ENCODE measurements at places on chromosomes 2 and 18. TPM values are rescaled to one million over a fixed set of nuclear protein-coding genes. Genes with fewer than 3 reads are reported as not detected.

The TTN gene
- total RNA-seq, result 3.2 TPM

The ID2 gene
- total RNA-seq, result 8.1 TPM

The CAPN14 gene
- under 0.01 TPM for total RNA-seq

The FAM124B gene
- total RNA-seq, result 125 TPM

The FSHR gene
- not detected for total RNA-seq

The CD8A gene
- total RNA-seq, result not detected

The GPR75 gene
- total RNA-seq, result 4.9 TPM

The TRAPPC8 gene
- total RNA-seq, result 69.9 TPM

The DPP4 gene
- total RNA-seq, result 16.2 TPM

The MGAT4A gene
- total RNA-seq, result 83.0 TPM

The FBLN7 gene
- 5.2 TPM for total RNA-seq

The BOLL gene
- total RNA-seq, result not detected

The C2orf66 gene
- total RNA-seq, result 0.40 TPM

The CD226 gene
- total RNA-seq, result 0.53 TPM

The GPBAR1 gene
- total RNA-seq, result 0.40 TPM

The FAM110C gene
- not detected for total RNA-seq

The MROH2A gene
- not detected for total RNA-seq

The ALLC gene
- not detected for total RNA-seq

The BCL11A gene
- total RNA-seq, result 0.27 TPM

The CERKL gene
- not detected for total RNA-seq

The TFCP2L1 gene
- total RNA-seq, result not detected

The LONRF2 gene
- total RNA-seq, result under 0.01 TPM

The POTEJ gene
- total RNA-seq, result not detected

The CENPA gene
- 31.7 TPM for total RNA-seq

The KCNK3 gene
- total RNA-seq, result not detected

The CXCR2 gene
- not detected for total RNA-seq

The SULT1C3 gene
- not detected for total RNA-seq

The UGT1A10 gene
- total RNA-seq, result not detected

The TAF4B gene
- total RNA-seq, result 7.0 TPM

The PID1 gene
- total RNA-seq, result not detected

The INHA gene
- not detected for total RNA-seq

The GPR155 gene
- total RNA-seq, result 2.3 TPM

The LRRC30 gene
- not detected for total RNA-seq

The HAAO gene
- not detected for total RNA-seq

The SLC8A1 gene
- total RNA-seq, result 7.0 TPM

The DRC1 gene
- not detected for total RNA-seq

The GPR45 gene
- total RNA-seq, result not detected

The TUBB8B gene
- not detected for total RNA-seq

The COL4A3 gene
- total RNA-seq, result 0.14 TPM

The ZNF2 gene
- total RNA-seq, result 5.1 TPM

The IL18RAP gene
- total RNA-seq, result not detected

The TMEM169 gene
- total RNA-seq, result 0.07 TPM

The TRIM43 gene
- total RNA-seq, result 0.07 TPM

The SPP2 gene
- total RNA-seq, result not detected

The TNFRSF11A gene
- total RNA-seq, result 5.5 TPM

The AQP4 gene
- not detected for total RNA-seq

Measured in thoracic aorta endothelial cell (primary cell).